ENCODE measurements at places on chromosomes 13 and 19.

- no peak for DNase-seq
These were observed 1610.1 kb upstream of the PCDH20 start for GRCh38 chr13:63025741-63026140.

DNA sequence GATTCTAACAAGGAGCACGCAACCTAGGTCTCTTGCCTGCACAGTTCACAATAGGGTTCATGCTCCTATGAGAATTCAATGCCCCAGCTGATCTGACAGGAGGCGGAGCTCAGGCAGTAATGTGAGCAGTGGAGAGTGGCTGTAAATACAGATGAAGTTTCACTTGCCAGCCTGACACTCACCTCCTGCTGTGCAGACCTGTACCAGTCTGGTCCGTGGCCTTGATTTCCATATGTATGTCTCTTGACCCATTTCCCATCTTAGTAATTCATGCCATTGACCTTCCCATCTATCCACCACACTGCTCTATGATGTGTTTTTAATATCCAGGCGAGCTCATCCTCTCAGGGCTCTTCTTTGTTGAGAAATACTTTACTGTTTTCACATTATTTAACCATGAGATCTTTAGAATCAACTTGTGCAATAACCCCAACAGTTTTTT, 95.2 kb downstream of the LRCH1 start:
- no peak for DNase-seq

DNA sequence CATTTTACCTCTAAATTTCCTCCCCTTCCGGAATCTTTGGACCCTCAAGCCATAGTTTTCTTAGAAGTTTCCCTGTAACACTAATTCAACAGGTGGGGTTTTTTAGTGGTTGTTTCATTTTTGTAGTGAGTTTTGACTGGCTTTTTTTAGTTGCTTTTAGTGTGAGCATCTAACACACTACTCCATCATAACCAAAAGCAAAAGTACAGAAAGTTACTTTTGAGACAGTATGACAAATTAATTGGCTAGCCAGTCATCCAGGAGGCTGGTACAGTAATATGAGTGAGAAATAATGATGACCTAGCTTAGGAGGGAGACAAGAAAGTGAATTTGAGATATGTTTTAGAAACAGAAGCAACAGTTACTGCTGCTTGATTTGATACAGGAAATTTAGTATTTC, 71.5 kb downstream of the DNAJC15 start:
- no peak for DNase-seq

GRCh38 chr19:8681345-8682029, 17.1 kb downstream of the ACTL9 start:
- no peak for DNase-seq

- DNase-seq, result no peak
These were observed 8.9 kb downstream of the STXBP2 start for GRCh38 chr19:7645656-7646425.

- DNase-seq, result no peak
These were observed 163.0 kb downstream of the EFNB2 start for GRCh38 chr13:106372199-106373155.

- DNase-seq, result no peak
These were observed 16.3 kb upstream of the TEX29 start for GRCh38 chr13:111304041-111304544.

DNA sequence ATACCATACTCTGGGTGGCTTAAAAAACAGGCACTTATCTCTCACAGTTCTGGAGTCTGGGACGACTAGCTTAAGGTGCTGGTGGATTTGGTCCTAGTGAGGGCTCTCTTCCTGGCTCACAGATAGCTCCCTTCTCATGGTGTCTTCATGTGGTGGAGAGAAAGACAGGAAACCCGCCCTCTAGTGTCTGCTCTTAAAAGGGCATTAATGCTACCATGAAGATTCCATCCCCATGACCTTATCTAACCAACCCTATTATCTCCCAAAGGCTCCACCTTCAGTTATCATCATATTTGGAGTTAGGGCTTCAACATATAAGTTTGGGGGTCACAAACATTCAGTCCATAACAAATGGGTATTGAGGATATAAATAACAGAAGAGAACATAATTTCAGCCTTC, 139.4 kb downstream of the HS6ST3 start:
- DNase-seq, result no peak

DNA sequence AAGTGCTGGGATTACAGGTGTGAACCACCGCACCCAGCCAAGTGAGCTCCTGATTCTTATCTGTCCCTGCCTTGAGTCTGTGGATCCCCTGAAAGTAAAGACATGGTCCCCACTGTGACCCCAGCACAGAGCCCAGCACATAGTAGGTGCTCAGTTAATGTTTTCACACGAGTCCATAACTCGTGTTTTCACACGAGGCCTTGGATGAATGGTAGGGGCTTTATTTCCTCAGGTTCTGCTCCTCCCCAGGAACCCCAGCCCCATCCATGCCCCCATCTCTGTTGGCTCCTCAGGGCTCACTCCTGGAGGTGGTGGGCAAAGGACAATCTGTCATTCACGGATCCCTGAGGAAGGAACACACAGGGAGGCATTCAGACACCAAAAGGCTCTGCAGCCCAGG, 23.6 kb upstream of the PDE4C start:
- no peak for DNase-seq

All from spinal cord (tissue), 10 donors.